ENCODE measurements at places on chromosomes 12 and 14.

DNA sequence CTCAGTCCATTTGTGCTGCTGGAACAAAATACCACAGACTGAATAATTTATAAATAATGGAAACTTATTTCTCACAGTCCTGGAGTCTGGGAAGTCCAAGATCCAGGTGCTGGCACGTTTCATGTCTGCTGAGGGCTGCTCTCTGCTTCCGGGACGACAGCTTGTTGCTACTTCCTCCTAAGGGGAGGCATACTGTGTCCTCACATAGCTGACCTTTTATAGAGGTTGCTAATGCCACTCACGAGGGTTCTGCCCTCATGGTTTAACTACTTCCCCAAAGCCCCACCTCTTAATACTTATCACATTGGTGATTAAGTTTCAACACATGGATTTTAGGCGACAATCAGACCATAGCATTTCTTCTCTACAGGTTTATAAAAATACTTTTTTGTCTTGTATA lies 411.1 kb downstream of the NRXN3 start:
- no peak for DNase-seq

- DNase-seq, result no peak
These were observed 158.2 kb upstream of the C14orf180 start for GRCh38 chr14:104421401-104421821.

DNA sequence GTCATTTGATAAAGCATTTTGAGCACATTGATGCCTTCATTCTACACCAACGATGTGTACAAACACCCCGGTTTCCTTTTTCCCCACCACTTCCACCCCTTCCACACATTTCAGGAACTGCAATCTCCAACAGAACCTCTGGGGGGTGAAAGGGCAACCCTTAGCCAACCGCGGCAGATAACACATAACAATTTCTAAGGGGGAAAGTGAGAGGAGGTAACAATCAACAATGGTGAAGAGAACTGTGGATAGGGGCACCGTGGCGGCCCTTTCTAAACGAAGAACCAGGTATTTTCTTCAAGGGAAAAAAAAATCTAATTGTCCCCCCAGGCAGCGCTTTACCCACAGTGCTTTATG lies 1.1 kb downstream of the KITLG start:
- no peak for DNase-seq

- DNase-seq, result no peak
These were observed 28.5 kb upstream of the ANO2 start for GRCh38 chr12:5973461-5974115.

DNA sequence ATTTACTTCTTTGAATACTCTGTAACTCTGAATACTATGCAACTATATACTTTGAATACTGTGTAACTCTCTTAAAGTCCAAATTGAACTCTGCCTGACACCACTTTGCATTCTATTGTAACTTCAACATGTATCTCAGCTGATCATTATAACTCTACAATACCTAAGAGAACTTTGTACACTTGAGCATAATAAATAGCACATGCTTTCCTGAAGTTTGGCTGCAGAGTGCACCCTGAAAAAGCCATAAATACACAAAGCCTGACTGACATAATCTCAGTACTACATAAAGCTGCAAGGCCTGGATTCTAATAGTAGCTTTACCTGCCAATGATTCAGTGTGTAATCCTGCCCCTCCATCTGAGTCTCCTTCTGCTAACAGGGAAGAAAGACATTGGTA lies 21.3 kb upstream of the COX16 start:
- no peak for DNase-seq

- DNase-seq, result no peak
These were observed 179.3 kb downstream of the GALC start for GRCh38 chr14:87813686-87814085.
